ENCODE measurements at places on chromosomes 3 and 15. TPM values are rescaled to one million over a fixed set of nuclear protein-coding genes. Genes with fewer than 3 reads are reported as not detected.

The NLGN1 gene
- polyA plus RNA-seq, result 3.3 TPM

The FGF12 gene
- 4.9 TPM for polyA plus RNA-seq

The KLHL40 gene
- 6.6 TPM for polyA plus RNA-seq

The LRRN1 gene
- polyA plus RNA-seq, result 23.4 TPM

The SAXO2 gene
- polyA plus RNA-seq, result 21.4 TPM

The LEKR1 gene
- 1.4 TPM for polyA plus RNA-seq

The STAB1 gene
- polyA plus RNA-seq, result 43.4 TPM

The CLRN1 gene
- not detected for polyA plus RNA-seq

DNA sequence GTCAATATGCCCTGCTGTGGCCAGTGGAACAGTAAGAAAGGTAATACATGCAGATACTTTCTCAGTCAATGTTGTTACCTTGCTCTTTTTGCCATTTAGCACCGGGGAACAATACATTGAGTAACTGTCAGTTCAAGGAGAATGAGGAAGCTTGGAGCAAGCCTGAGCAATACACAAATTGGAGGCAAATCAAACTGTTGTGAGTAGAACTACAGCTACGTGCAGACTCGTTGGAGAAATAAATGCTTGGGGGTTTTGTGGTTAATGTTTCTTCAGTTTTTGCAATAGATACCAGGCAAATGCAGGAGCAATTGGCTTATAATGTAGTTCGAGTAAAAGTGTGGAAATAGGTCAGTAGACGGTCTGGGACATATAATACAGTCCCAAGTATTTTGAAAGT, 587.3 kb upstream of the ROBO1 start:
- DNase-seq, result no peak

GRCh38 chr3:139291276-139292051, 52.4 kb upstream of the MRPS22 start:
- no peak for DNase-seq

GRCh38 chr15:70308011-70308734, 210.5 kb upstream of the TLE3 start:
- DNase-seq, result no peak

DNA sequence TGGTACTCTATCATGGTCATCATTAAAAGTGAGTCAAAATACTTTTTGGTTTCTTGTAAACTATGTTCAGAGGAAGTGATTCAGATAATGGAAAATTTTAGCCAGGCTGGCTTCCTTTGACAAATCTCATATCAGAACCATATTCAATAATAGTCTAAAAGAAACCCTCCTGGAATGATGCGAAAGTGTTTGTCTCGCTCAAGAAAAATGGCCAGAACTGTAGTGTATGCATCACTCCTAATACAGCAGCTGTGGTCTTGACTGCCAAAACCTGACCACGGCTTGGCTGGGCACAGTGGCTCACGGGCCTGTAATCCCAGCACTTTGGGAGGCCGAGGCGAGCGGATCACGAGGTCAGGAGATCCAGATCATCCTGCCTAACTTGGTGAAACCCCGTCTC, 35.6 kb upstream of the KCNMB2 start:
- DNase-seq, result no peak

DNA sequence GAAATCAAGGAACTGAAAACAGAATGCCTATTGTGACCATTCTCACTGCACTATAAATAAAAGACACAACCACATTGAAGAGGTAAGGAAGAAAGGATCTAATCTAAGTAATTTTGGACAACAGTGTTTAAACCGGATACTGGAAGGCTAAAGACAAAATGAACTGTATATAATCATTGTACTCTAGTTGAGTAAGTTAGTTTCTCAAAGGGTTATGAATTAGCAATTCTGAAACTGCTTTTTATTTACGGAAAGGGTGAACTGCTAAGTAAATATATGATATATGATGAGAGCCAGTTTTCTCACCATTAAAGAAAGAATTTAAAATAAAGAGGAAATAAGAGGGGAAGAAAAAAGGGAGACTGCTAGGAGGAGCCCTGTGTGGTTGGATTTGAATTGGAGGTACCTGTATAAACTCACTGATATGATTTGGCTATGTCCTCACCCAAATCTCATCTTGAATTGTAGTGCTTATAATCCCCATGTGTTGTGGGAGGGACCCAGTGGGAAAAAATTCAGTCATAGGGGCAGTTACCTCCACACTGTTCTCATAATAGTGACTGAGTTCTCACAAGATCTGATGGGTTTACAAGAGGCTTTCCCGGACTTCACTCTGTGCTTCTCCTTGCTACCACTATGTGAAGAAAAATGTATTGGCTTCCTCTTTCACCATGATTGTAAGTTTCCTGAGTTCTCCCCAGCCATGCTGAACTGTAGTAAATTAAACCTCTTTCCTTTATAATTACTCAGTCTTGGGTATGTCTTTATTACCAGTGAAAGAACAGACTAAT, 607.7 kb downstream of the PYDC2 start:
- DNase-seq, result no peak

GRCh38 chr3:193640165-193640715, 47.2 kb downstream of the OPA1 start:
- DNase-seq, result no peak

- no peak for DNase-seq
Observed at GRCh38 chr3:72275331-72275751, 490.4 kb upstream of the PROK2 start.

GRCh38 chr15:78763796-78764241, 47.4 kb downstream of the ADAMTS7 start:
- DNase-seq, result no peak
